ENCODE measurements at places on chromosomes 4 and X.

DNA sequence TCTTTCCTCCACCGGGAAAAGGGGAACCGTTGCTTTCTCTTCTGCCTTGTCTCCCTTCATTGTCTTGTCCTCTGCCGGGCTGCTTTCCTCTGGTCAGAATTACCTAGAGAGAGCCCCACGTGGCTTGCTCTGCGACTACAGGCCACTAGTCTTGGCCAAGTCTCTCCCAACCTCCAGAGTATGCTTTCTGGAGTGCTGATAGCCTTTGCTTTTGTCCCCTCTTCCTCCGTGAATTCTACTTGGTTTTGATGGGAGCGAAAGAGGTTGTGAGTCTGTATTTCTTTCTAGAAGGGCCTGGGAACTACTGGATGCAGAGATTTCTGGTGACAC, 5.3 kb upstream of the POU4F2 start:
- no peak for DNase-seq

DNA sequence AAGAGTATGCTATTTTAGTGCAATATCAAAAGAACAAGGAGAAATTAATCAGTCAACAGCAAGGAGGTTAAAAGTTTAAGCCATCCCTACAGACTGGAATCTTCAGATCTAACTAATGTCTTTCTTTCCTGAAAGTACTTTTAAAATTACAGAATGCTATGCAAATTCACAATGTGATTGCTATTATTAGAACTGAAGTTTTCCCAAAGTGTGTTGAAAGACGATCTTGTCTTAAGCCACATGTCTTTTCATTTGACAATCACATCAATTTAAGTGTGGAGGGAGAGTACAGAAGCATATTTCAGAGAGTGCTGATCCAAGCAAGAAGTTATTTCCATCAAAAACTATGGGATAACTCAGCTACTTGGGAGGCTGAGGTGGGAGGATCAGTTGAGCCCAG, 64.7 kb upstream of the TNIP3 start:
- DNase-seq, result no peak

DNA sequence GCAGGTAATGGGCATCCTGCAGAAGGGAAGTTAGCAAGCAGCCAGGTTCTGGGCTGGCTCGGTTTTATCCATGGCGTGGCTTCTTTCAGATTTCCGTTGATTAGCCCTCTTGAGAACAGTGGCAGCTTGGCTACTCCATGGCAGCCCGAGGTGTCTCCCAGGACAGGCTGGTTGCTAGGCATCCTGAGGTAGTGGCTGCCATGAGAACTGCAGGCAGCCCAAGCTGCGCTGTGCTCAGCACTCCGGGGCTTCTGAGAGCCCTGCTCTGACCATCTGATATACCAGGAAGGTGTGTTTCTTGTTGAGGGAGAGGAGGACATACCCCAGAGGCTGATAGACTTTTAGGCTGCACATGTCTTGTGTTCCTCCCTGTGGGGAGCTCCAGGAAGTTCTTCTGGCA, 253.4 kb upstream of the CASK start:
- no peak for DNase-seq

DNA sequence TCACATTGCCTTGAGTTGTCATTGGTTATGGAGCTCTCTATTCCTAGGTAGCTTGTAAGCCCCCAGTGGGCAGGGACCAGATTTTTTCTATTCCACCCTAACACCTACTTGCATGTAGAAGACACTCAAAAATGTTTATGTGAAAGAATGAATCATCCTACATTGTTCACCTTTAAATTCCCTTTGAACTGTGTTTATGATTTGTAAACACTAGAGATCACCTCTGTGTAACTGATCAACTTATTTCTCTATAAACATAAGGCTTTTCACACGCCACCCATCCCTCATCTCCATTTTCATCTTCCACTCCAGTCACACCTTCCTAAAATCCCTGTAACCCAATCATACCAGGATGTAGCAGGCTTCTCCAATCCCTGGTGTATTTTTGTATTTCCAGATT, 142.6 kb upstream of the LEF1 start:
- DNase-seq, result no peak

DNA sequence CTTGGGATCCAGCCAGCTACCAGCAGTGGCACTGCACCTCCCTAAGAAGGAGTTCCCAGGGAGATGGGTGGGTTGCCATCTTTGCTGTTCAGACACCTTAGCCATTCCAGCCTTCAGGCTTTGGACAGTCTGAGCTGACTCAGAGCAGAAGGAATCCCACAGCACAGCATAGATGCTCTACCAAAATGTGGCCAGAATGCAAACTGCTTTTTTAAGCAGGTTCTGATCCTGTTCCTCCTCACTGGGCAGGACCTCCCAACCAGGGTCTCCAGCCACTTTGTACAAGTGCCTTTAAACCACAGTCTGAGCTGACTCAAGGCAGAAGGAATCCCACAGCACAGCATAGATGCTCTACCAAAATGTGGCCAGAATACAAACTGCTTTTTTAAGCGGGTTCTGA, 209.0 kb downstream of the NPNT start:
- no peak for DNase-seq

DNA sequence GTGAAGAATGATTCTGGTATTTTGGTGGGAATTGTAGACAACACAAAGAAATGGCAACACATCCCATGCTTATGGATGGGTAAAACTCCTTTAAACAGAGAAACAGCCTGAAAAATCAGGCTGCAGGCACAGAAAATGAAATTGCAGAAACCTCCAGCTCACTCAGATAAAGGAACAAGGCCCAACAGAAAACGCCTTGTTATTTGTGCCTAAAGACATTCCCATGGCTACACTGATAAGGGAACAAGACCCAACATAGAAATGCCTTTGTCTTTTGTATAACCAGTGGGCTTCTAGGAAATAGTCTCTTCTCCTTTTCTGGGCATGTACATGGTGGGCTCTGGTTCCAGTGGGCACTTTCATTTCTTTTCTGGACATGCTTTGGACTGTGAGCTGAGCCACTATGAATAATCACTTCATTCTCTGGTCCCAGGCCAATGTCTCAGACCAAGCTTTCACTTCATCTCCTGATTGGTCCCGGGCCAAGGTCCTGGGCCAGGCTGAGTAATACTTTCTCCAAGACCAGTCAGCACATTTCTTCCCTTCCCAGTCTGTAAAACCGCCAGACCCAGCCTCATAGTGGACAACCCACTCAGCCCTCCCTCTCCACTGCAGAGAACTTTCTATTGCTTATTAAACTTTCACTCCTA, 160.5 kb downstream of the TBX22 start:
- no peak for DNase-seq

DNA sequence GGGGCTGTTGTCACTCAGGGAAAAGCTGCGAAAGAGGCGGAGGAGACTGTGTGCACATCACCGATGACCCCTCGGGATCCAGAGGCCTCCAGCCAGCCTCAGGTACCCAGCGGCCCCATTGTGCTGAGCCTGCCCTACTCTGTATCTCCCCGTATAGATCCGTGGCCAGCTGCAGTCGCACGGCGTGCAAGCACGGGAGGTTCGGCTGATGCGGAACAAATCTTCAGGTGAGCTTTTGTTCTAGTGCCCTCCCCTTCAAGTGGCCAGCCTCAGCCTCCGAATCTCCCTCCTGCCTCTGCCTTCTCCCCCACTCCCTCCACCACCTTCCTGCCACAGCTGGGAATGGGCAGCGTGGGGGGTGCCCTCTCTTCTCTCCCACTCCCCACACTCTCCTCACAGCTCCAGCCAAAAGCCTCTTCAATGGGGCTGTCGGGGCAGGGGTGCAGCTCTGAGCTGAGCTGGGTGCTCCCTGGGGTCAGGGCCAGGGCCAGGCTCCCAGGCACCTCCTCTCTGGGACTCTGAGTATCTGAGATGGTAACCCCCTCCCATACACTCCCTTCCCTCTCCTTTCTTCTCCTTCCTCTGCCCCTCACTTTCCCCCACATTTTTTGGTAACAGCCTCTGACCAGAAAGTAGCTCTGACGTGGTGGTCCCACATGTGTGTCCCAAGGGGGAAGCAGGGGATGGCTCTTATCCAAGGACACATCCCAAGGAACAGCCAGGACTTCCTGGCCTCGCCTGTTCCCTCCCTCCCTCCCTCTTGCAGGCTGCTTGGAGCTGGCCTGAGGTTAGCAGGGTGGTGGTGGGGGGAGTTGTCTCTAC, 20.4 kb upstream of the UBA1 start:
- no peak for DNase-seq

DNA sequence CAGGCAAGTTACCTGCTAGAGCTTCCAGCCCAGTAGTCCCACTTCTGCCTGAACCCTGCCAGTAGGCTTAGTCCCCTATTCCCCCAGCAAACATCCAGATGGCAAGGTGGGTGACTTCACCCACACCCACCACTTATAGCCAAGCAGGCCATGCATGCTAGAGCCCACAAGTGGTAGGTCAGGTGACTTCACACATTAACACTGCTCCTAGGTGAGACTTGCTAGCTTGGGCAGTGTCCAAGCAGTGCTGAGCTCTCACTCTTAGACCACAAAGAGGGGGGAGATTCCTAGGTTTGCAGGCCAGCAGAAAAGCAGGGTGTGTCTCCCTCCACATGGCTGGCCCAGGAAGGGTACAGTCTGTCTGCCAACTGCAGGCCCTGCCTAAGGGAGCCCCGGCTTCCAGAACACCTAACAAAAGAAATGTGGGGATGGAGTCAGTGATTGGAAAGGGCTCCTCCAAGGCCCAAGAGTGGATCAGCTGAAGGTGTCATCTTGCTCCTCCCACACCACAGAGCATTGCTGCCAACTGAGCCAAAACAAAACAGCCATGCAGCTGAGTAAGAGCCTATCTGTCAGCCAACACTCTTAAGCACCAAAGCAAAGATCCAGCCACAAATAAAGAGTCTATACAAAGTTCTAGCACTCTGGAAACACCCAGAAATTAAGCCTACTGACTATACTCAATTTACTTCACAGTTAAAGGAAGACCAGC, 158.1 kb upstream of the USP38 start:
- DNase-seq, result no peak

GRCh38 chr4:102640669-102641068, 120.1 kb downstream of the MANBA start:
- DNase-seq, result no peak

DNA sequence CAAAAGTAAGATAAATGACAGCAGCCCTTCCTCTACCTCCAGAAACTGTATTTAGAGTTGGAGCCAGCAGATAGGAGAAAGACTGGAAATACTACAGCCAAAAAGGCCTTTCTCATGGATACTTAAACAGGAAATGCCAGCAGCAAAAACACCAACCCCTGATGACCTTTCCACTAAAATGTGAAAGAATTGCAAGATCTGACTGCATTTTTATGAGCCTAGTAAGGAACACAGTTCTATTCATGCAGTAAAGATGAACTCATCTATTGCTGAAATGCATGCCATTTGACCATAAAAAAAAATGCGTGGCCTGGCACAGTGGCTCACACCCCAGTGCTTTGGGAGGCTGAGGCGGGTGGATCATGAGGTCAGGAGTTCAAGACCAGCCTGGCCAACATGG, 19.9 kb downstream of the ABCG2 start:
- no peak for DNase-seq

- no peak for DNase-seq
Observed at GRCh38 chr4:126860308-126860707, 772.4 kb upstream of the INTU start.

- DNase-seq, result no peak
Observed at GRCh38 chr4:126890994-126891393, 741.8 kb upstream of the INTU start.

DNA sequence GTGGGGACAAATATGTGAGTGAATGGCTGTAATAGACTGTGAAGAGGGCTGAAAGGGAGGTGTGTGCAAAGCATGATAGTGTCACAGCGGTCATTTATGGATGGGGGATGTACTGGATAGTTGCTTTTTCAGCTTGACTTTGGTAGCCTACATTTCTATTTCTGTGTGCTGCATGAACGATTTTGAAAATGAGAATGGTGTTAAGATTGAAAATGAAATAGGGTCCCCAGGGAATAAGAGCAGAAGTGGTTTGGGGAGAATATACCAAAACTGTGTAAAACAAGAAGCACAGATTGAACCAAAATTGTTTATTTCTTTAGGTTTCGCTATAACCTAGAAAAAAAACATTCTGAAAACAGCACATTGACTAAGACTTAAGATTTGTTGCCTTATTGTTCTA, 58.8 kb upstream of the CLNK start:
- no peak for DNase-seq

DNA sequence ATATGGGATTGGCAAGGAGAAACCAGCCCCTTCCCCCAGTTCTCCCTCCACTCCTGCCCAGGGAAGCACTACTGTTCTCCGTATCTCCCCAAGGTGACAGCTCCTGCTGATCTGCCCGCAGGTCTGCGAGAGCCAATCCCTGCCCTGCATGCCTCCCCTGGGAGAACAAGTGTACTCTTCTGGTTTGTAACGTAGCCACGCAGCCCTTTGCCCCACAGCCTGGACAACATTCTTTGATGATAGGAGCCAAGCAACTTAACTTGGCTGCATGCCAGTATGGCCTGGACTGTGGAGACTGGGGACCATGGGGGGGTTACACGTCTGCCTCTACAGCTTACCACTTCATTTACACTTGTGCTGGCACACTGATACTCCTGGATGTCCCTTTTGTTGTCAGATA, 2.0 kb downstream of the STBD1 start:
- DNase-seq, result no peak

GRCh38 chrX:120559804-120560203, 958 bp downstream of the CUL4B start:
- no peak for DNase-seq

Data from effector memory CD4-positive, alpha-beta T cell (primary cell).